ENCODE measurements at places on chromosomes 13 and 19.

GRCh38 chr19:15266683-15267082 is 34.4 kb upstream of the EPHX3 start:
- DNase-seq: no peak

DNA sequence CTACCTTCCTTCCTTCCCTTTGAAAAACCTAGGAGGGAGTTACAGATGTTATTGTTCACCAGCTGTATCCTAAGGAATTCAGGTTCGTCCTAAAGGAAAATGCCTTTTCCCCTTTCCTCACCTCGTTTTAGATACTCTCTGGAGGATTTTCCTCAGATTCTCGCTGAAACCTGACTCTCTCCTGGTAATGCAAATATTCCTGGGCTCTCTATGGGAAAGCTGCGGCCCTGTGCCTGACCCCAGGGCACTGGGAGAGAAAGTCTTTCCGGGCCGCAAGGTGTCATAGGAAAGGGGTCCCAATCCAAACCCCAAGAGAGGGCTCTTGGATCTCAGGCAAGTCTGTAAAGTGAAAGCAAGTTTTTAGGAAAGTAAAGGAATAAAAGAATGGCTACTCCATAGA is 13.1 kb upstream of the OR1M1 start:
- no peak for DNase-seq

GRCh38 chr13:25490236-25490635 is 118.5 kb downstream of the ATP8A2 start:
- no peak for DNase-seq

GRCh38 chr13:76289558-76289957 is 596.6 kb downstream of the KCTD12 start:
- DNase-seq: no peak

- DNase-seq: no peak
These were observed 17.8 kb downstream of the ERFL start for GRCh38 chr19:41910240-41910991.

- DNase-seq: no peak
These were observed 5.2 kb downstream of the PRX start for GRCh38 chr19:40407714-40408597.

DNA sequence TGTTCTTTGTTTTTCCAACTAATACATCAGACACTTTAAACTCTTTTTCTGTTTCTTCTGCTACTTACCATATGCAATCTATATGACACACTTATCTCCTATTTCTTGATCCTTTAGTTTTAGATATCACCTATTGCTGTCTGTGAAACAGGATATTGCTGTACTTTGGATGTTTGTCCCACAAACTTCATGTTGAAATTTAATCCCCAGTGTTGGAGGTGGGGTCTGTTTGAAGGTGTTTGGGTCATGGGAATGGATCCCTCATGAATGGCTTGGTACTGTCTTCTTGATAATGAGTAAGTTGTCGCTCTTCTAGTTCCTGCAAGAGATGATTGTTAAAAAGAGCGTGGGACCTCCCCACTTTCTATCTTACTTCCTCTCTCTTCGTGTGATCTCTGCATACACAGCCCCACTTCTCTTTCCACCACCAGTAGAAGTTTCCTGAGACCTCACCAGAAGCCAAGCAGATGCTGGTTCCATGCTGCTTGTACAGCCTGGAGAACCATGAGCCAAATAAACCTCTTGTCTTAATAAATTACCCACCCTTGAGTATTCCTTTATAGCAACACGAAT is 244.2 kb downstream of the NHLRC3 start:
- DNase-seq: no peak

DNA sequence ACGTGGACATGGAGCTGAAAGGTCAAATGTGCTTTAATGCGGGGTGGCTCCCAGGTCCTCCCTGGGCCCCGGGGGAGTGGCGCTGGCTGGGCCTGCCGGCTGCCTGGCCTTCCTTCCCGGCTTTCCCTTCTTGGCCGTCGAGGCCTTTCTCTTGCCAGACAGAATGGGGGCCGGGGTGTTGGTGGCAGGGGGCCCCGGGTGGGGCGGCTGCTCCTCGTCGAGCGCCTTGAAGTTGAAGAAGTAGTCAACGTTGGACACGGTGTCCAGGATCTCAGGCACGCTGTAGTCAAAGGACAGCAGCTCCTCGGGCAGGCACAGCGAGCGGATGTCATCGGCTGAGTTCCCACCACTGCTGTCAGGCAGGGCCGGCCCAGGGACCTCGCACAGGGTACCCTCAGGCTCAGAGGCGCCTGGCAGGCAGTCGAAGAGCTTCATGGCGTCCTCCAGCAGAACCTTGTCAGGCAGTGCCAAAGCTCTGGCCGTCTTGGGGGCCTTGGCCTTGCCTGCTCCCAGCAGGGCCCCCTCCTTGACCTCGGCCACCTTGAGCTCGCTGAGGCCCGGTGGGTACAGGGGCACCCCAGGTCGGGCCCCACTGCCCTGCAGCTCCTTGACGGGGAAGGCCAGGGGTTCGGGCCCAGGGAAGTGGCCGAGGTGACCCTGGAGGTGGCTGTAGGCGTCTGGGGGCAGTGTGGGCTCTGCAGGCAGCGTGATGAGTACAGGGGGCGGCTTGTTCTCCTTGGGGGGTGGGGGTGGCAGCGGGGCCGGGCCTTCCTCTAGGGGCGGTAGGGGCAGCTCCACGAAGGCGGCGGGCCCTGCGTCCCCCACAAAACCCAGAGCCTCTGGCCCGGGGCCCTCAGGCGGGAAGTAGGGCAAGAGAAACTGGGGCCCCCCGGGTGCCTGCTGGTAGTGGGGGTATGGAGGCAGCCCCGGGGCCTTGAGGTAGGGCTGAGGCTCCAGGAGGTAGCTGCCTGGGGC is 1.3 kb downstream of the PRR22 start:
- DNase-seq: no peak

GRCh38 chr13:48370815-48371214 is 42.1 kb downstream of the LPAR6 start:
- no peak for DNase-seq

DNA sequence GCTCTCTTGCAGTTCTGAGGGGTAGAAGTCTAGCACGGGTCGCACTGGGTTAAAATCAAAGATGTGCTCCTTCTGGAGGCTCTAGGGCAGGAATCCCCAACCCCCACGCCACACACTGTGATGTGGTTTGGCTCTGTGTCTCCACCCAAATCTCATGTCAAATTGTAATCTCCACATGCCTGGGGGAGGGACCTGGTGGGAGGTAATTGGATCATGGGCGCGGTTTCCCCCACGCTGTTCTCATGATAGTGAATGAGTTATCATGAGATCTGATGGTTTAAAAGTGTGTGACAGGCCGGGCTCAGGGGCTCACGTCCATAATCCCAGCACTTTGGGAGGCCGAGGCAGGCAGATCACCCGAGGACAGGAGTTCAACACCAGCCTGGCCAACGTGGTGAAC is 26.6 kb upstream of the CALM3 start:
- DNase-seq: peak; percentile 59

DNA sequence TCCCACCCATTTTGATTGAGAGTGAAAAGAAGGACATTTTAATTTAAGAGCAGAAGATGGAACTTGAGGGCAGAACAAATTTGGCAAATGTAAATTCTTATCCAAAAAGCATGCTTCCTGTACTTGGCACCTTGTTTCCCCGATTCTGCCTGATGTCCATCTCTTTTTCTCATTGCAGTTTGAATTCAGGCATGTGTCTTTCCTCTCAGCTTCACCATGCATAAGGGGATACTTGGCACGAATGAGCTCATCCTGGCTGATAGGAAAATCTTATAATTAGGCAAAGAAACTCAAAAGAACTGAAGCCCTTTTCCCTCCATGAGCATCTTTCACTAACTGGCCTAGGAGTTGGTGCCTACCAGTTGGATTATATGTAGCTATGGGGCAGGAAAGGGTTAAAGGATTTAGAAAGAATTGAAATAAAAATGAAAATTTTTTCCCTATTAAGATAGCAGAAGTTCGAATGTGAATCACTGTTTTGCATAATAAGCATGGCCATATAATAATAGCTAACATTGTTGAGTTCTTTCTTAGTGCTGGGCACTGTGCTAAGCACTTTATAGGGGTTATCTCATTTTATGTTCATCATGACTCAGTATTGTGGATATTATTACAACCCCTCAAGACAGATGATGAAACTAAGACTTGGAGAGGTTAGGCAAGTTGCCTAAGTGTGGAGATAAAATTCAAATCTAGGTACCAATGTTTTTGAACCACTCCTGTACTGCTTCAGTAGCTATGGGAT is 386.6 kb downstream of the KCNRG start:
- DNase-seq: no peak

DNA sequence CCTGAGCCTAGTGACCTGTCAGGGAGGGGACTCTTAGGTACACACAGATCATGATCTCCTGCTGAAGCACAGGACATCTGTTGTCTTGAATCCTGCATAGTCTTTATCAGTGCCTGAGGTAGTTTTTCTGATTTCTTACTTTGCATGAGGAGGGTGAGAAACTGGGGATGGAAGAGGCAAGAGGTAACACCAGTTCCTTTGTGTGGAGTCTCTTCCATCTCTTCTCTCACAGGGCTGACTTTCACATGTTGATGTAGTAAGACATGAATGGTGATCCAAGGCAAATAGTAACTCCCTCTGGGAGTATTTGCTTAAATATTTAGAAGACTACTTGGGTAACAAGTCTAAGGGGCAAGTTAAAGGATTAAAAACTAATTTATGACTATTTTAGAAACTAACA is 9.5 kb downstream of the NBEA start:
- DNase-seq: no peak

DNA sequence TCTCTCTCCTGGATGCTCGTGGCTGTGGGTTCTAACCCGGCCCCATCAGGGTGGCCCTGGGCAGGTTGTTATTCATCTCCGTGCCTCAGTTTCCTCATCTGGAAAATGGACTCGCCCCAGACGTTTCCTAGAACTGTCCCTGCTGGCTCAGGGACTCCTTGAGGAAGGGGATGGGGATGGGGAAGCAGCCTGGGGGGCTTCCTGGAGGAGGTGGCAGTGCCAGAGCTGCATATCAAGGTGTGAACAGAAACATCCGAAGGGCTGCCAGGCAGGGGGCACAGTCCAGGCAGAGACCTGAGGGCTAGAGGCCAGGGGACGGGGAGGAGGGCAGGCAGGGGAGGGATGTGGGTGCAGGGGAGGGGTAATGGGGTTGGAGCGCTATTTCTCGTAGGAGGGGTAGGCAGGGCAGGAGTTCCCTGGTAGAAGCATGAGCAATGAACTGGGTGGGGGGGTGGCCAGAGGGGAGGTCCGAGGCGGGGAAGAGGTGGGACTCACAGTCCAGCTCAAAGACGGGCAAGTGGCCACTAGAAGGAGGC is 3.6 kb upstream of the ELANE start:
- no peak for DNase-seq

DNA sequence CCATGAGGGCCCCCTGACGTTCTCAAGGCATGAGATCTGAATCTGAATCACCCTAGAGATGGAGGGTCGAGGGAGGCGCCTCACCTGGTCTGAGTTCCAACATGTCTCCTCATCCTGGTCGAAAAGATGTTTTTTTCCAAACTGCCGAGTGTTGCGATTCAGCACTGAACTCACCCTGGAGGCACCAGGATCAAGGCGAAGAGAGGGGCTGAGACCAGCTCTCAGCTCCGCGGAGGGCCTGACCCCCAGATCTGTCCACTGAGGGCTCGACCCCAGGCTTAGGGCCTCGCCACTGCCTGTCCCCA is 555 bp downstream of the NR2C2AP start:
- no peak for DNase-seq

DNA sequence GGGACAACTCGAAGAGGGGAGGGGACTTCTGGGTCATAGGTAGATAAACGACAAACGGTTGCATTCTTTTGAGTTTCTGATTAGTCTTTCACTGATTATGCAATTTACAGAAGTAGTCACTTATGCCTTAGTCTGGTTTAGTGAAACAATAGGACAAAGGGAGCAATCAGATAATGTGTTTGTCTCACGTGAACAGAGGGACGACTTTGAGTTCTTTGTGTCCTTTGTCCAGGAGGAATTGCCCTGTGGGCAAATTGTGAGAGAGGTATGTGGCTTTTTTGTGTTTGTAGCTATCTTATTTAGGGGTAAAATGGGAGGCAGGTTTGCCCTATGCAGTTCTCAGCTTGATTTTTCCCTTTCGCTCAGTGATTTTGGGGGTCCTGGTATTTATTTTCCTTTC is 362.9 kb upstream of the PCDH20 start:
- no peak for DNase-seq

GRCh38 chr19:30378701-30379100 is 6.5 kb downstream of the ZNF536 start:
- DNase-seq: no peak

- DNase-seq: no peak
These were observed 29.5 kb downstream of the COMP start for GRCh38 chr19:18761531-18762110.

DNA sequence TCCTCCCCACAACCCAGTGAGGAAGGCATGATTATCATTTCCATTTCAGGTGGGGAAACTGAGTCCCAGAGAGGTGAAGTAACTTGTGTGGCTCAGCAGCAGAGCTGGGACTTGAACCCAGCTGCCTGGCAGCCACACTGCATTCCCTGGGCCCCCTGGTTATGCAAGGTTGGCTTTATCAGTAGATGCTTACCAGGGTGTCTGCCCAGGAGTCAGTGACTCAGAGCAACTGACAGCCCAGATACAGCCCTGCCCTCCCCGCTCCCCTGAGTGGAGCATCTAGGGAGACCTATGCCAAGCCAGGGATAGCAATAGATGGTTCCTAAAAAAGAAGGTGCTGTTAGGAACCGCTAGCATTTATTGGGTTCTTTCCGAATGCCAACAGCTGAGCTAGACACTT is 5.9 kb downstream of the IGLON5 start:
- DNase-seq: no peak

DNA sequence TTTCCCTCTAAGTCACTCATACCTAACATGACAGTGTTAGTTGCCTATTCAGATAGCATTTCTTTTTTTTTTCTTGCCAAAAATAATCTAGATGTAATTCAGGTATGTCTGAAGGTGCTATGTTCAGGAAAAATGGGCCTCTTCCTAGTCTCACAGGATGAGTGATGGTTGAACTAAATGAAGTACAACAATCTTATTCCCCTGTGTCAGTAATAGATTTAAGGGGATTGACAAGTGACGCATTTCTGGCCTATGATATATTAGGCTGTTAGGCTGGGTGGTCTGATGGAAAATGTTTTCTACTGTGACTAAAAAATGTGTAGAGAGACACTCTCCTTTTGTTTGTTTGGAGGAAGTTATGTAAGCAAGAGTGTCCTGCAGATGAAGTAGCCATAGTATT is 878.7 kb upstream of the SLITRK1 start:
- DNase-seq: no peak

GRCh38 chr13:42041684-42042035 is 6.8 kb upstream of the DGKH start:
- peak; percentile 55 for DNase-seq

DNA sequence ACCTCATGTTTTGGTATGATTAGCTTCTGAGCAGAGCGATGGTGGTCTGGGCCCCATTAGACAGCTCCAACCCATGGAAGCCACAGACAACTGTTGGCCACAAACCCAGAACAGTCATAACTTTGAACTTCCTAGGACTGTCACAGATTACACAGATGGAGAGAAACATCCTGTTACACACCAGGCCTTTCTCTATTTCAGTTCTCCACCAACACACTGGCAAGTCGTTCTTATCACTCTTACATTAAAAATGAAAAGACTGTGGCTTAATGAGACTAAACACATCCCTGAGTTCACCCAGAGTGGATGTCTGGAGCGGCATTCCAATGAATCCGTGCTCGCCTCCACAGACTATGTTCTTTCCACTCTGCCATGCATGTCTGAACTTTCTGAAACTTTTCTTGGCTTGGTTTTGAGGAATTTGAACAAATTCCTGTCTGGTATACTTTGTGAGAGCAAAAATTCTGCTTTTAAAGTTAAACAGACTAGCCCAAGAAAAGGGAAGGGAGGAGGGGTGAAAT is 109.1 kb downstream of the NALCN start:
- DNase-seq: no peak

All from activated CD8-positive, alpha-beta memory T cell treated with anti-CD3 and anti-CD28 coated beads, Interleukin-2, amount 50 U/mL, for 48 hours (primary cell).